ENCODE measurements at places on chromosomes 2 and 18. TPM values are rescaled to one million over a fixed set of nuclear protein-coding genes. Genes with fewer than 3 reads are reported as not detected.

The UGT1A7 gene
- 0.30 TPM for total RNA-seq

The ACMSD gene
- total RNA-seq, result not detected

- no peak for DNase-seq
Observed at GRCh38 chr2:56582570-56582969, 398.8 kb downstream of the CCDC85A start.

GRCh38 chr18:46630160-46630559 lies 26.9 kb downstream of the LOXHD1 start:
- no peak for DNase-seq

DNA sequence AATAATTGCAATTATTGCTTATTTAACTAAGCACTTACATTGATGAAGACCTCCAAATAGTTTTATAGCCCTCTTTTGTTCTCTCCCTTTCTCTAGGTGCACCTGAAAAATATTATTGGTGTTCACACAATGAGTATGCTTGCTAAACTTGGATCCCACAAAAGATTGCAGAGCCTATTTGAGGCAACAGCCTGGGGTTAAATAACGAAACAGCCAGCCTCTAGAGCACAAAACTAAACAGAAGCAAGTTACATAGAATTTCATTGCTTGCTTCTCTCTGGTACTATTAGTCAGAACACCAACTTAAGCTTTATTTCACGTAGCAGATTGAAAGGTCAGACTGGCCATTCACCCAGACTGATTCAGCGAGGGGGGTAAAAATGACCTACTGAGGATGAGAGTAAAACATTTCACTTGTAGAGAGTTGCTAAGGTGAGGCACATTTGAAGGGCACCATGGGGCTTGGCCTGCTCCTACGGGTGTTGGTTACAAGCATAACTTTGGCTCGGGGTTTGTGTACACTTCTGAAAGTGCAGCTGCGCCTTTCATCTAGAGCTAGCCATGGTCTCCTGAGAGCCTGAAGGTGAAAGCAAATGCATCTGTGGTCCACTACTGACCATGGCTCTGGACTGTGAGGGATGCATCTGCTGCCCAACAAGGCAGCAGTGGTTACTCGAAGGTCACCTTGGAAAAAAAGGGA lies 225.1 kb upstream of the LRRTM1 start:
- no peak for DNase-seq
